ENCODE measurements at places on chromosomes 1 and 21. TPM values are rescaled to one million over a fixed set of nuclear protein-coding genes. Genes with fewer than 3 reads are reported as not detected.
A peak's percentile ranks its signal among the peaks of the same experiment; 100 is the strongest.

GRCh38 chr1:214552174-214552608 lies 789 bp upstream of the PTPN14 start:
- DNase-seq = peak; percentile 57

- no peak for DNase-seq
Measured at GRCh38 chr21:27171707-27172106, 204.8 kb upstream of the ADAMTS5 start.

DNA sequence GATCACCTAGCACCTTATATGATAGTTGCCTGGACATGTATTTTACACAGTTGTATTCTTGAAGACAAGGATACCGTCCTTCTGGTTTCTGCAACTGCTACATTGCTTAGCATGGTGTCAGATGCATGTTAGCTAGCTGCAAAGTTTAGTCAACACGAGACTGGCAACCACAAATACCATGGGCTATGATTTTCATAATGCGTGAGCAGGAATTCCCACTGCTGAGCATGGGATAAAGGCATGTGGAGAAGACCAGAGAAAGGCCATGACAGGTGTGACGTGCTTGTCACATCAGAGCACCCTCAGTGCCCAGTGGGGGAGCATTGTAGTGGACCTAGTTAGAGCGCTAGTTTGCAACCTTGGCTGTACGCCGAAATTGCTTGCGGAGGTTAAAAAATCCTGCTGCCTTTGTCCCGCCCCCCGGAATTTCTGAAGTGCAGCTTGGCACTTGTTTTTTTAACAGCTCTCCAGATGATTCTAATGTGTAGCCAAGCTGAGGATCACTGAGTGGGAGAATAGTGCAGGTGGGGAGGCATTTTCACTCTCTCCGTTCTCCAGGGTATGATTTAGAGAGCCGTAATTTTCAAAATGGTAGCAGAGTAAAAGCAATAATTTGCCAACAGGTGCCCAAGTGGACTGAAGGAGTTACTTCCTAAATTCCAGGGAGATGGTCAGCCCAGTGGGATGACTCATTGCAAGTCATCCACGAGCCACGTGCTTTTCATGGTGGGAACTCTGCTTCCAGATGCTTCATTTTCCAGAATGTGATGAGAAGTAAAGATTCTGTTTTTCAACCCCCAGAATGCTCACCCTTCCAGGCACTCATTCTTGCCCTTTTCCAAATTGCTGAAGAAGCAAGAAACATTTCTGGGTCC lies 81.0 kb downstream of the CNIH3 start:
- DNase-seq = no peak

- no peak for DNase-seq
Measured at GRCh38 chr1:233166896-233167295, 128.6 kb downstream of the PCNX2 start.

GRCh38 chr1:229111703-229112319 lies 159.1 kb upstream of the RAB4A start:
- no peak for DNase-seq

- DNase-seq = peak; percentile 33
Measured at GRCh38 chr1:44031252-44032169, at the start of gene SLC6A9. TSS of gene SLC6A9 (minus strand) at chr1:44031462. CDS start at chr1:44024277, 7,185 bp downstream.

GRCh38 chr1:91549041-91549735 lies 48.5 kb downstream of the CDC7 start:
- no peak for DNase-seq

DNA sequence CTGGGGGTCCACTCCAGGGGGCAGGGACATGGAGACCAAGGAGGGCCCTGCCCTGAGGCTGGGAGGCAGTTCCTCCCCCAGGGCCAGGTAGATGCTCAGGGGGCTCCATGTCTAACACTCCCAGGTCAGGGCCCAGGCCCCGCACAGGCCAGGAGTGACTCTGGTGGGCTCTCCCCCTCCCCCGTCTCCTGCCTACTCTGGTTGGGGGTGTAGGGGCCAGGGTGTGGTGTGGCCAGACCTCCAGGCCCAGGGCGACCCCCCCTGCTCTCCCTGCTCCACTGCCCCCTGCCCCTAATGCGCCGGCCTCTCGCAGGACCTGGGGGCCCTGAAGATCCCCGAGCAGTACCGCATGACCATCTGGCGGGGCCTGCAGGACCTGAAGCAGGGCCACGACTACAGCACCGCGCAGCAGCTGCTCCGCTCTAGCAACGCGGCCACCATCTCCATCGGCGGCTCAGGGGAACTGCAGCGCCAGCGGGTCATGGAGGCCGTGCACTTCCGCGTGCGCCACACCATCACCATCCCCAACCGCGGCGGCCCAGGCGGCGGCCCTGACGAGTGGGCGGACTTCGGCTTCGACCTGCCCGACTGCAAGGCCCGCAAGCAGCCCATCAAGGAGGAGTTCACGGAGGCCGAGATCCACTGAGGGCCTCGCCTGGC lies 19.7 kb upstream of the CCDC27 start:
- DNase-seq = no peak

GRCh38 chr1:30681782-30682181 lies 41.6 kb downstream of the MATN1 start:
- no peak for DNase-seq

GRCh38 chr1:154808261-154808908 lies 61.7 kb downstream of the KCNN3 start:
- DNase-seq = peak; percentile 32

DNA sequence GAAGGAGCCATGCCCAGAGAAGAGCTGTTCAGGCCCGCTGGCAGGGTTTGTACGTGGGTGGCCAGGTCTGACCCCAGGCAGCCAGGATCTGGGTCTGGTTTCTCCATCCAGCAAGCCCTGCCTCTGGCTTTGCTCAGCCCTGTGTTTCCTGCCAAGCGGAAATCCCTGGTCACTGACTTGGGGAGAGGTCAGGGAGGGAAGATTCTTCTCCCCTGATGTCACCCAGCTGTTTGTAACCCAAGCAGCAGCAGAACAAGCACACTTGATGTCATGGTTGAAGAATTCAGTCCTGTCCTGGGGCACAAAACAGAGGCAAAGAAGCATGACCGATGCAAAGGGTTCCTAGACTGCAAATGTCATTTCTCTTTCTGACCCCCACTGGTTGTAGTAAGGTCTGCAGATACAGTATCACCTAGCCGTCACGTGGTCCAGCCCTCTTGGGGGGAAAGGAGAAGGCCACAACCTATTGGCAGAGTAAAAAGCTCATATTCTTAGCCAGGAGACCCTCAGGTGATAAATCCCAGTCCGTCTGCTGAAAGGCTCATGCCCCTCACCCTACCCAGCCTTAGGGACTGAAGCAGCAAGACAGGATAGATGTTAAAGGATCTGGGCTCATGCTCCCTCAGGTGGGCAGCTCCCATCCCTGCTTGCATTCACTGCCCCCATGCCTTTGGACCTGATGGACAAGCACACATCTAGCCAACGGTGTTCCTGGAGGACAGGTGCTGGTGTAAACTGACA lies 120.9 kb downstream of the SYT2 start:
- peak; percentile 87 for DNase-seq

DNA sequence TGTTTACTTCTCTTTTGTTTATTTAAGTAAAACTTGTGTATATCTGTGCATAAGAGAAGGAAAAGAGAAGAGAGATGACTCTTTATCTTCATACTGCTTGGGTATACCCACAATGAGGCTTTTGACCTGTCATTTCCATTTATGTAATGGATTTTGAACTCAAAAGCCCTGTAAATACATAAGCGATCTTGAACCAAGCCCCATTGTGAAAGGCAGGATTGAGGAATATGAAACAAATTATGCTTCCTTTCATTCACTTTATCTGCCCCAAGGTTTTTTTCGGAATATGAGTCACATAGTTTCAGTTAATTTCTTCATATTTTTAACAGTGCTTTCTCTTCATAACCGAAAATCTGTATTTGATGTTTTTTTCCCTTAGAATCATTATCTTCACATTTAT lies 21.4 kb downstream of the CNST start:
- no peak for DNase-seq

DNA sequence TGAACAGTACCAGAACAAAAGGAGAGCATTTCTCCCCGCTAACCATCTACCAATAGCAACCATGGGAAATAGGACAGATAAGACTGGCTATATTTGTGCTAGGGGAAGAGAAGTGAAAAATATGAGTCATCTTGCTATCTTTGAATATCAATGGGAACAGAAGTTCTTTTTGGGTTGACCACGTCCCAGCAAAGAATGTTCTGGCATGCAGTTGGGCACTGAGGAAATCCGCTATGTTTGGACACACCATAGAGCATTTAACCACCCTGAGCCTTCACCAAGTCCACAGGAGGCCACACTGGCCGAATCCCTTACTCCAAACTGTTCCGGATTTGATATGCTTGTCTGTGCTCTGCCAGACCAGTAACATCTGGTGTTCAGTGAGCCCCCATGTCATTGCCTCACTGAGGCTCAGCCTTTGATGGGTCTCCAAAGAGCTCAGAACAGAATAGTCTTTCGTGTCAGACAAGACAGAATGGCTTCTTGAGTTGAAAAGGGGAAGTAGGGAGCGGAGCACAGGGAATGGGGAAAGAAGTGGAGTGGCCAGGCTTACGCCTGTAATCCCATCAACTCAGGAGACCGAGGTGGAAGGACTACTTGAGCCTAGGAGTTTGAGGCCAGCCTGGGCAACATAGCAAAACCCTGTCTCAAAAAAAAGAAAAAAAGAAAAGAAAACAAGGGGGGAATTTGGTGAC lies 81.4 kb downstream of the SMYD2 start:
- no peak for DNase-seq

GRCh38 chr1:973459-974292 lies 7.4 kb downstream of the PLEKHN1 start:
- no peak for DNase-seq

Gene ANGPTL1
- 11.5 TPM for total RNA-seq

Gene FH
- total RNA-seq = 224 TPM

Gene ATP1A4
- 0.11 TPM for total RNA-seq

Gene HMGN2
- 158 TPM for total RNA-seq
